ENCODE measurements at places on chromosomes 11 and 22.

GRCh38 chr22:29138556-29139305 lies 65.9 kb downstream of the KREMEN1 start:
- no peak for DNase-seq

DNA sequence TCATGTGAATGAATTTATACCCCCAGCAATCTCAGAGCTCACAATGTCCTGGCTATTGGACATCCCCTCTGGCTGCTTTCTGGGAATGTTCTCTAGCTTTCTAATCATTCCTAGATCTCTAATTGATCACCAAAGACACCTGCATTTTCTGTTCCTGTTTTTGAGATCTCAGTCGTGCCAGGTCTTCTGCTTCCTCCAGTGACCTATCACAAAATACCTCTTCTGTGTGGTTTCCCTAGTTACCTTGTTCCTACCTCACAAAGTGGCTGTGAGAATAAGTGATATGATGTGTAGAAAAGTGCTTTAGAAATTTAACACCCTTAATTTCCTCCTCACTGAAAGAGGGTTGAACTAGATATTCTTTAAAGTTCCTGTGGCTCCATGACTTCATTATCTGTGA lies 92.2 kb downstream of the LUZP2 start:
- no peak for DNase-seq

DNA sequence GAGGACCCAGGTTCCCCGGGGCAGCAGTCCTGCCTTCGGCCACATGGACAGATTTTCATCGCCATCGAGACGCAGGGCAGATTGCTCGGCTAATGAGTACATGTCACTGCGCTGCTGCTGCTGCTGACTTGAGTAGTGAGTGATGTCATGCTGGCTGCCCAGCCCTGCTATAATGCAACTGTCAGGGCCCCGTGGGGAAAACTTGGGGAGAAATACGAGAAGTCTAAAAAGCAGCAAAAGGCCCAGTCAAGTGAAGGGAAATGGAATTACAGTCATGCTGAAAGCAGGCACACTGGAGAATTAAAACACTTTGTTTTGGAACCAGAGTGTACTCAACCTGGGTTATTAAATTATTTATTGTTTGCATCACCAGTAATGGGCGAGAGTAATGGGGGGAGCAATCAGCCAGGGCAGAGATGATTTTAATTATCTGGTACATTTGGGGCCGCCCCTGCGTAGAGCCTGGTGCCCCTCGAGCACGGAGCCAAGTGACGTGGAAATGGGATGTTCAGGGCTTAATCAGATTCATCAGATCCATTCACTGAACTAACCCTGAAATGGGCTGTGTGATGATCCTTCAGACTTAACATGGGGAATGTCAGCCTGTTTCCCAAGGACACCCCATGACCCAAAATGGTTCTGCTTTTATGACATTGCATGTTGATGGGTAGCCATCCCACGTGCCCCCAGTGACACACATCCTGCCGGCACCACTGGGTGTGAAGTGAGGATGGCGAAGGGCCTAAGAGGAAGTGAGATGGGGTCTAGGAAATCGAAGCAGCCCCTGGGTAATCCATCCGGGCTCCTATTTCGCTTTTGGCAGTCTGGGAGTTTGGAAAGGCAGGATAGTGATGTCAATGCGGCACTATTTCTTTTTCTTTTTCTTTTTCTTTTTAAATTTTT lies 241.6 kb upstream of the CADM1 start:
- DNase-seq: no peak

GRCh38 chr11:37505406-37505805 lies 907.4 kb upstream of the RAG2 start:
- no peak for DNase-seq

DNA sequence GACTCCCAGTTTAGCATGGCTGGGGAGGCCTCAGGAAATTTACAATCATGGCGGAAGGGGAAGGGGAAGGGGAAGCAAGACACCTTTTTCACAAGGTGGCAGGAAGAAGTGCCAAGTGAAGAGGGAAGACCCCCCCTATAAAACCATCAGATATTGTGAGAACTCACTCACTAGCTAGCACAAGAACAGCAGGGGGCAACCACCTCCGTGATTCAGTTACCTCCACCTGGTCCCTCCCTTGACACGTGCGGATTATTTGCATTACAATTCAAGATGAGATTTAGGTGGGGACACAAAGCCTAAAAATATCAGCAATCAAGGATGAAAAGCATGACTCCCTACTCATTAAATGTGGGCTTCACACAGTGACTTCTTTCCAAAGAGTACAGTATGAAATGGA lies 155.0 kb upstream of the CCDC90B start:
- no peak for DNase-seq

DNA sequence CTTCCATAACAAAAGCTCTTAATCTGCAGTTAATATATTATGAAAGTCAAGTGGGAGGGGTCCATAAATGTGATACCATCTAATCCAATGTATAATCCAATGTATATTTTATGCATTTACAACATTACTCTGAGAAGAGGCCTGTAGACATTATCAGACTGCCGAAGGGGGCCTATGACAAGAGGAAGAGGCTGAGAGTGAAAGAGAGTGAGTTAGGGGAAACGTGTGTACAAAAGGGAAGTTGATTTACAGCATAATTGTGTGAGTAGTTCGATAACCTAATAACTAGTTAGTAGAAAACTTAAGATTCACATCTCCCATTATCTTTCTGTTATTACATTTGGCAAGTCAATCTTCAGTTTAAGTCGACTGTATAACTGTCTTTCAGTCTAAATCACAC lies 86.6 kb downstream of the DDX10 start:
- DNase-seq: no peak

- no peak for DNase-seq
These were observed 1.8 kb downstream of the MS4A4A start for GRCh38 chr11:60282286-60282685.

DNA sequence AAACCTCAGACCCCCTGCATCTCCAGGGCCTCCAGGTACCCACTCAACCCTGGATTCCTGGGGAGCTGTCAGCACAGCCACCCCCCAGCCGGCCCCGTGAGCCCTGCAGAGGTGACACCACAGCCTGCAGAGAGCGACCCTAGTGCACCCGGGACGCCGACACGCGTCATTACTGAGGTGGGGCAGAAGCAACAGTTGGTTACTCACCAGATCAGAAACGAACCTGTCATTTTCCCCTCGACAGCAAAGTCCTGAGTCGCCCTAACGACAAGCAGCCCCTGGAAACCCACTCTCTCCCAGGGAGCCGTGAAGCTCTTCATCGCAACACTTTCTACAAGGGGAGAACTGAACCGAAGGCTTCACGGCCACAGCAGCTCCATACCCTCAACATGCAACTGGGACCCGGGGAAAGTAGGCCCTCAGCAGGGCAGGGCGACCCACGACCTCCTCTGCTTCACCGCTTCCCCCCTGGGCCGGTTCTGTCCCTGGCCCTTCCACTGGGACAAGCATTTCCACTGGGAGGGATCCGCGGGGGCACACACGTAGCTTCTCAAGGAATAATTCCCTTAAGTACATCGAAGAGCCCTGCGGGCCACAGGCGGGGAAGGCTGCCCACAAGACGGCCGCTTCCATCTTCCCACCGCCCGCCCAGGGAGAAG lies 1.6 kb downstream of the BRD1 start:
- DNase-seq: peak; percentile 76

GRCh38 chr11:74316772-74317505 lies 5.5 kb upstream of the P4HA3 start:
- DNase-seq: no peak

GRCh38 chr11:45880772-45881570 lies 4.5 kb upstream of the MAPK8IP1 start:
- no peak for DNase-seq

DNA sequence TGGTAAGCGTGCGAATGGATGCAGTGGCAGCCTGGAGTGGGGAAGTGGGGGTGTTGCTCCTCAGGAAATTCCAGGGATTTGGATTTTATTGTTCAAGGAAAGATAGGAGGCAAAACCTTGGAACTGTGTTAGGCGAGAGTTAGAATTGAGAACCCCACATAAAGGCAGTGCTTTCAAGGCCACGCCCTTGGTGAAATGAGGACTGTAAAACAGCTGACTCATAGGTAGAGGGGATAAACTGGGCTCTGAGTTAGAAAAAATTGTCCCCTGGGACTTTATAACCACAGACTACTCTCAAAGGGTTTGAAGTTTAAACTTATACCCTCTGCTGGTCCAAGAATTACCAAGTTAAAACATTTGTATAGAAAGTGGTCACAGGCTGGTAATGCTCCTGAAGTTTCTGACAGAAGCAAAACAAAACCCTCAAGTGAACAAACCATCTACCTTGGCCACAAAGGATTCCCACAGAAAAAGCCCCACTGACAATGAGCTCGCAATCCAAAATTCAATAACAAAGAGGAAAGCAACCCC lies 250.3 kb upstream of the TBCEL start:
- no peak for DNase-seq

DNA sequence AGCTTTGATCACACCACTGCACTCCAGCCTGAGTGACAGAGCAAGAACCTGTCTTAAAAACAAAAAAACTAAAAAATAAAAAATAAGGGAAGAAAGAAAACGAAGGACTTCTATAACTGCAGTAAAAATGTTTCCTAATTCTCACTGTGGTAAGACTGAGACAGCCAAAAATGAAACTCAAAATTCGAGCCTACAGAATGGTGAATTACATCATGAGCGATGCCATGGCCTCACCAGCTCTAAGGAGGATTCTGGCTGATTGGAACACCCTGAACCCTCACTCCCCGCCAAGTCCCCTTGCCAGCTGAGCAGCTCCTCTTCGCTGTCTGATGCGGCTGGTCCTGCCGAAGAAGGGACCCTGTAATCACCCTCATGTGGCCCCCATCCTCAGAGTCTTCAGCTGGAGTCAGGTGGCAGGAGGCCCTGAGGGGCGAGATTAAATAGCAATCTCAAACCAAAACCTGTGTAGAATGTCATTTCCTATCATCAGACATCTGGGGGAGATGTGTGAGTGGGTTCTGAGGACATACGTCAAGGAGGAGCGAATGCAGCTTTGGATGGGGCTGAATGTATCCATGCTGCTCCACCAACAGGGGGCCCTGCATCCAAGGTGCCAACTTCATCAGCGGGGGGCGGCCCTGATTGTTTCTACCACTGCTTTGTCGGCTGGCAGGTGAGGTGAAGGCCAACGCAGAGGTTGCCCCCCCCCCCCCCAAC lies 29.2 kb downstream of the PDGFB start:
- peak; percentile 46 for DNase-seq

- peak; percentile 39 for DNase-seq
These were observed 41.4 kb upstream of the TTLL12 start for GRCh38 chr22:43228330-43228729.

DNA sequence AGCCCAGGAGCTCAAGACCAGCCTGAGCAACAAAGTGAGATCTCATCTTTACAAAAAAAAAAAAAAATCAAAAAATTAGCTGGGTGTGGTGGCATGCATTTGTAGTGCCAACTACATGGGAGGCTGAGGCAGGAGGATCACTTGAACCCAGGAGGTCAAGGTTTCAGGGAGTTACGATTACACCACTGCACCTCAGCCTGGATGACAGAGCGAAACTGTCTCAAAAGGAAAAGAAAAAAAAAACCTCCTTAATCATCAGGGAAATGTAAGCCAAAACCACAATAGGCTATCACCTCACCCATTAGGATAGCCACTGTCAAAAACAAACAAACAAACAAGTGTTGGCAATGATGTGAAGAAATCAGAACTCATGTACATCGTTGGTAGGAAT lies 13.4 kb downstream of the DGCR2 start:
- no peak for DNase-seq

GRCh38 chr11:130625578-130626306 lies 177.3 kb downstream of the ADAMTS15 start:
- no peak for DNase-seq

- DNase-seq: no peak
These were observed 10.3 kb downstream of the MAPK8IP1 start for GRCh38 chr11:45895553-45896259.

- DNase-seq: no peak
These were observed 9.5 kb upstream of the CATSPER1 start for GRCh38 chr11:66035653-66036333.

- no peak for DNase-seq
These were observed 271.7 kb downstream of the CTTN start for GRCh38 chr11:70669871-70670675.

DNA sequence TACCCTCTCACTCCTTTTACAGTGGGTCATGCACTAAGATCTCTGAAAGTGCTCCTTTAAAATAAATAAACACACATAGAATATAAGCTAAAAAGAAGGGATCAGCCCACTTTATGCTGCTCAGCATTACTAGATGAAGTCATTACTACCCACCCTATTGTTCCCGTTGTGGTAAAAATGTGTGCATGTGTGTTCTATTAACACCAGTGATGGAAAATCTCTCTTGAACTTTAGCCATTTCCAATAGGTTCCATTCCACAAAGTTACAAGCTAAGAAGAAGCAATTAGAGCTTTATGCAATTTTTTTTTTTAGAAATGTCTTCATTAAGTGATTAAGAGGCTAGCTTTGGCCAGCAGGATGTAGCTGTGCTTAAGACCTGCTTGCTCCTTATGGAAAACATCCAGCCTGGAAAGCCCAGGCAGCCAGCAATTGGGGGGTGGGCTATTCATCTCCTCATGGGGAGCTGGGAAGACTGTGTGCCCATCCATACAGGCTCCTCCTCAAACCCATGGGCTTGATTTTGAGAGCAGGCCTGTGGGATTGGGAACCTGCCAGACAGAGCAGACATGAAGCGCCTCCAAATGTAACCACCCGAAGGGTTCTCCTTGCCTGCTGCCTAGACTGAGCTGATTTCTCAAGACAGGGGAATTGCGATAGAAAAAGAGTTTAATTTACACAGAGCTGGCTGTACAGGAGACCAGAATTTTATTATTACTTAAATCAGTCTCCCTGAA lies 92.9 kb upstream of the PARVA start:
- DNase-seq: no peak

DNA sequence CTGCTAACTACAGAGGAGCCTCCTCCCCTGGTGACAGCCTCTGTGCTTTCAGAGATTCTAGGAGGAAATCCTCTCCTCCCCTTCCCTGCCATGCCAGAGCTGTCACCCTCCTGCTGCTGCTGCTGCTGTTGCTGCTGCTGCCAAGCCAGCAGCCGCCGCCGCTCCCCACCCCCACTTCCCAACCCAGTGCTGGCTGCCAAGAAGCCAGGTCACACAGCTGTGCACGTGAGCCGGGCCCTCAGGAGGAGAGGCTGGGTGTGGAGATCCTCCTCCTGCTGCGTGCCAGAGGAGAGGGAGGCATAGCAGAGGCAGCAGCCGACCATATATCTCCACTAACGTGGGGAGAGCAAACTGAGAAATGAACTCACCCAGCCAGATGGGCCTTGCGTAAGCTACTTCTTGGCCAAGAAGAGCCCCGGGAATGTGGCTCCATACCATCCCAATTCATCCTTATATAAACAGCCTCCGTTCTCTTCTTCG lies 12.4 kb downstream of the CRY2 start:
- DNase-seq: no peak

DNA sequence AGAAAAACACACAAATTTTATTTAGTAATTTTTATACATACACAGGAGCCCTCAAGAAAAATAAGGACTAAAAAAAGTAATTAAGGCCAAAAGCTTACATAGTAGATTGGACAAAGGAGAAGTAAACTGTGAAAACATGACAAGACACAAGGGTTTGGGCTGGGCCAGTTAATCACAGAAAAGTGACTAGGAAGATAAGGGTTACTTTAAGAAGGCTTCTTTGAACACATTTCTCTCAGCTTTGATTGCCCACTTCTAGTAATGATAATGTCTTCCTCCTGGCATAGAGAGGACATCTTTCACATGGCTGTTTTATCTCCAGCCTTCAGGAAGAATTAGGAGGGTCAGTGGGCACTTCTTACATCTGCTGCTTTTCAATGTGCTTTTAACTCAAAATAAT lies 3.4 kb downstream of the RNF141 start:
- DNase-seq: no peak
